ENCODE measurements at places on chromosomes 5 and 9.

DNA sequence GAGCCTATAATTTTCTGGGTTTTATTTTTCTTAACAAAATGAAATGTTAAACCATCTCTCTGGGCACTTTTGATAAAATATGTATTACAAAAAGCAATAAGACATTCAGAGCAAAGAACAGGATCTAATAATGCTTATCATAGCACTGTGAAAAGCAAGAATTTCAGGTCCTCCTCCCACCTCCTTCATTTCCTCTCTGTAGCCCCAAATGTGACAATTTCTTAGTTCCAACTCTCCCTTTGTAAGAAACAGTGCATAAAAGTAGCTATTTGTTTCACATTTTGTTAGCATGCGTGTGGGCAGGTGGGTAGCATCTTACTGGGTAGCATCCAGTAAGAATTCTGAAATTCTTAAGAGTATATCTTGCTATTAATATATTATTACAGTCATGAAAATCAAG lies 130.9 kb upstream of the RASA1 start:
- no peak for DNase-seq

DNA sequence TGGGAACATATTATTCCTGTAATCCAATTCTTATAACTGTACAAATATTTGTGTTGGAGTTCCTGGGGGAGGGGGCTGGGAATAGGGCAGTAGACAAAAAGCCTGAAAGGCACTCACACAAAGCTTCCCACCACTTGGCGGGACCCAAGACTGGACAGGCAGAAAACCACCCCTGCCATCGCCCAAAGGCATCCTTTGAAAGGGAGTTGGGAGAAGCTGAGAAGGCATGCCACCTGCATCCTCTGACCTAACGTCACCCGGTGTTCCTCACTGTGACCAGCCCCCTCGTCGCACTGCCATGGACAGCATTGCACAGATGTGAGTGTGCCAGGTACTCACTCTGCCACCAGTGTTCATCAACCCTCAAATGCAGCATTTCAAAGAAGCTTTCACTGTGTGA lies 80.6 kb upstream of the SMIM23 start:
- DNase-seq = no peak

GRCh38 chr5:168786147-168786546 lies 207.0 kb upstream of the PANK3 start:
- DNase-seq = no peak

GRCh38 chr9:77661566-77662085 lies 13.5 kb upstream of the GNA14 start:
- DNase-seq = no peak

- DNase-seq = no peak
These were observed 328.3 kb downstream of the TMEM167A start for GRCh38 chr5:82748688-82749460.

DNA sequence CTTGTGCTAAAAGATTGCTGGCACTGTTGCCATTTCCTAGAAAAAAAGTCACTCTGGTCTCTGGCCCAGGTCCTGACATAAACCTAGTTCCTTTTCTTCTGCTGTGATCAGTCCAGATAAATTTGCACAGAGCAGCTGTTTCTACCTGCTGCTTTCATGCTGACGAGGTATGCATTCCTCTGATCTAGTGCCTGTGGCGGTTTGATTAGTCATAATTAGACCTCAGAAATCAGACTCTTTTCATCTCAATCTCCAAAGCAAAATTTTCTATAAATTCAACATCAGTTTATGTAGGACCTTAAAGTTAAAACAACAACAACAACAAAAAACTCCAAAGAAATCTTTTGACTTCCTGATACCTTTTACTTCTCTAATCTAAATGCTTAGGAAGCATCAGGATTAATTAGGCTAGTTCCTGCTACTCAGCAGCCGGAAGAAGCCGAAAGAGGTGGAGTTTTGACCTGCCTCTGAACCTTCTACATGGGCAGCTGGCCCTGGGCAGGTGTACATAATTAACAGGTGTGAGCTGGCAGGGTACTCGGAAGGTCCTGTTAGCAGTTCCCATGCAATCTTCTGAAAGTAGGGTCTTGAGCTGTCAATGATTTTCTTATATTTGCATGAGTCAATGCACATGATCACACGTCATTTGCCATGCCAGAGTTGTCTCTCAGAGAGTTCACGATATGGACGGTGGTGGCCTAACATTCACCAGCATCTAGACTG lies 83.3 kb upstream of the CCDC112 start:
- DNase-seq = no peak

DNA sequence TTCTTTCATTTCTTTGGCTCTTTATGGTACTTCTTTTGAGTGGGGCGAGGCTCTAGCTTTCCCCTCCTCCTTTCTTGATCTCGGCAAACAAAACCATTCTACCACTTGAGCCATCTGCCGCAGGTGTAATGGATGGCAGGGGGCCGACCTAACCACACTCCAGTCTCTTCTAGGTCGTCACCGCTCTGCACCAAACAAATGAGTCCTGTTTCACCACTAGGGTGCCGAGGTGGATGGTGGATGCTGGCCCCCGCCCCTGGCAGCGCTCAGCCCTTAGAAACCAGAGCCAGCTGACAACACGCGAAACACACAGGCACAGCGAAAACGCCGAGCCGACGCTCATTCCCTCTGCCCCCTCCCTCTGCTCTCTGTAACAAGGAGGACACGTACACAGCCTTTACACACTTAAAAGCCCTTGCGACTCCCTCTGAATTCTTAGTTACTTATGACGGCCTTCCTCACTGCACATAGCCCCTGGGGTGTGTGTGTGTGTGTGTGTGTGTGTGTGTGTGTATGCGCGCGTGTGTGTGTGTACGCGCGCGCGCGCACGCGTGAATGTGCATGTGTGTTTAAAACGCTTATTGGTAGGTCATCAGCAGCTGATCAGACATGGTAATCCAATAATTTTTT lies 199.4 kb downstream of the MEF2C start:
- DNase-seq = peak; percentile 79

DNA sequence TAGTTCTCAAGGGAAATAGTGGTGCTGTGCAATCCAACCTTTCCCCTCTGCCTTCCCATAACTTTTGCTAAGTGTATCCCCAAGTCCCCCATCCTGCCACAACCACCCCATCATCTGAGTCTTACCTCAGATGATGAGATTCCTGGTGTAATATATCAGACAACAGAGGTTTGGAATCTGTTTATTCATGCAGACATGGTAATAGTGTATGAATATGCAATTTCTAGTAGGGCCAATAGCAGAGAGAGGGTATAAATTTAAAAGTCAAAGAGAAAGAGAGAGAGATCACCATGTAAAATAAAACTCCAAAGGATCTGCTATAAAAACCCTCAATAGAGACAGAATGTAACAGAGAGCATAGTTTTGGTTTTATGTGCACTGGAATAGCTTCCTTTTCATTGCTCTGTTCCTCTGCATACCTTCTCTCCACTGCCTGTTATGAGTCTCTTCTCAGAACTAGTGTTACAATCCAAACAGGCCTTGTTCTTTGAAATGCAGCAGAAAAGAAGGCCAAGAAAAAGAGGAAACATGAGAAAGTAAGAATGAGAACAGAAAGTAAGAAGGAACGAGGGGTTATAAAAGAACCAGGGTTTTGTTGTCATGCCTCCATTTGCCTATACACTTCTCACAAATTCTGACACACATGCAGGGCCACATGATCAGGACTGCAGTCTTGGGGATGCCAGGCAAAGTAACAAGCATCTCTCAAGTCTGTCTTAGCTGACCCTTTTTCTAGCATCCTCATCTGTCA lies 278.0 kb downstream of the CETN3 start:
- no peak for DNase-seq

DNA sequence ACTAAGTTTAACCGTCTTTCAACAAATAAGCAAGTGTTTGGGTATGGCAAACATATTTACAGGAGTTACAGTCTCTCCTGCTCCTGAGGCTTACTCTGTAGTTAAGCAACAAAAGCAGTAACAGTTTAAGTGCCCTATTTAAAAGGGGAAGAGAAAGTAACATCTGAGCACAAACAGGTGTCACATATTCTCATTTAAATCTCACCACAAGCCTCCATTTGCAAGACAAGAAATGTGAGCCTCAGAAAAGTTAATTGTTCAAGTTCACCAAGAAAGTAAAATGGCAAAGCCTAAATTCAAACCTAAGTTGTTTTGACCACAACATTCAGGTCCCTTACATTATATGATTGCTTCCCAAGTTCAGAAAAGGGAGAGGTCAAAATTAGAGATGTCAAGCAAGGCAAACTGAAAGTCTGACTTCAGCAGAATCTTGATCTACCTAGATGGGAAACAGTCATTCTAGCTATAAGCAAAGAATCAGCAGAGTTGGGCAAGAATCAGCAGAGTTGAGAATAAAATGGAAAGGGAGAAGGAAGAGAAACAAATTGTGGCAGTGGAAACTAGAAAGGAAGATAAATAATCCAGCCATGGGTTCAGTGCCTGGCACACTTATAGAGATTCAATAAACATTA lies 93.4 kb downstream of the STRBP start:
- DNase-seq = no peak

GRCh38 chr5:132100672-132101261 lies 27.2 kb downstream of the CSF2 start:
- no peak for DNase-seq

DNA sequence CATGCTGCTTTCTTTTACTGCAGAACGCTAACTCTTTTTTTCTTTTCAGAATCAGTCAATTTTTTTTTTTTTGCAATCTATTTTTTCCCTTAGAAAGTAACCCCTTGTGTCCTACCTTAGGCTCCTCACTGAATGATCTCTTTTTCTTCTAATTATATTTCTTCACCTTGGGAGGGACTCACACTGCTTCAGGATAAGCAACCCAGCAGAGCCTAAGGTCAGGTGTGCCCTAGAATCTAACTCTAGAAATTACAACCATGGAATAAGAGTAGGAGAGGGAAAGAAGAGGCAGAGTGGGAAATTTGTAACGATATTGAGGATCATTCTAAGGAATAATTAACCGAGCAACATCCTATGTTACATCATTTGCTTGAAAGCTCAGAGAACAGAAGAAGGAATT lies 564.0 kb upstream of the MEF2C start:
- no peak for DNase-seq

DNA sequence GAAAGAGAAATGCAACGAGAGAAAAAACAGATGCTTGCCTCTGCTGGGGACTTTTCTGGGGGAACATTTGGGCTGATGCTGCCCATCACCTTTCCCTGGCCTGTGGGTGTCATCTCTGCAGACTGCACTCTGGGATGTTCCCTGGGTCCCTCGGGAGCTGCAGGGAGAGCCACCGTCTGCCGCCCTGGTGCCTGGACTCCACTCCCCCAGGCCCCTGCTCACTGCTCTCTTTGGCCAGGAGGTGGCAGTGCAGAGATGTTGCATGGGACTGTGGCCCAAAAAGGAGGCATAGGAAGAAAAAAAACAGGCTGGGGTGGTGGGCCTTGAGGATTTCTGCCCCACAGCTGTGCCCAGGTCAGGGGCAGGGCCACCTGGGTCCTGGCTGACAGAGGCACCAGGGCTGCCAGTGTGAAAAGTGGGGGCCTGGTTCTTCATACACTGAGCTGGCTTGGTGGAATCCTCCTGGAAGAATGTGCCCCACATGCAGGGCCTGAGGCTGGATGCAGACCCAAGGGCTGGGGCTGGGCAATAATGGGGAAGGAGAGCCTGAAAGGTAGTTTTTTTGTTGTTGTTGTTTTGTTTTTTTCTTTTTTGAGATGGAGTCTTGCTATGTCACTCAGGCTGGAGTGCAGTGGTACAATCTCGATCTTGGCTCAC lies 353.6 kb downstream of the SLIT3 start:
- DNase-seq = peak; percentile 84

- no peak for DNase-seq
These were observed 59.1 kb upstream of the GOLPH3 start for GRCh38 chr5:32233220-32233695.

GRCh38 chr9:127780126-127780885 lies 1.8 kb upstream of the SH2D3C start:
- DNase-seq = no peak

GRCh38 chr5:72841756-72842535 lies 25.5 kb downstream of the TNPO1 start:
- no peak for DNase-seq

- DNase-seq = peak; percentile 12
These were observed 53.3 kb downstream of the AHRR start for GRCh38 chr5:374631-375335.

DNA sequence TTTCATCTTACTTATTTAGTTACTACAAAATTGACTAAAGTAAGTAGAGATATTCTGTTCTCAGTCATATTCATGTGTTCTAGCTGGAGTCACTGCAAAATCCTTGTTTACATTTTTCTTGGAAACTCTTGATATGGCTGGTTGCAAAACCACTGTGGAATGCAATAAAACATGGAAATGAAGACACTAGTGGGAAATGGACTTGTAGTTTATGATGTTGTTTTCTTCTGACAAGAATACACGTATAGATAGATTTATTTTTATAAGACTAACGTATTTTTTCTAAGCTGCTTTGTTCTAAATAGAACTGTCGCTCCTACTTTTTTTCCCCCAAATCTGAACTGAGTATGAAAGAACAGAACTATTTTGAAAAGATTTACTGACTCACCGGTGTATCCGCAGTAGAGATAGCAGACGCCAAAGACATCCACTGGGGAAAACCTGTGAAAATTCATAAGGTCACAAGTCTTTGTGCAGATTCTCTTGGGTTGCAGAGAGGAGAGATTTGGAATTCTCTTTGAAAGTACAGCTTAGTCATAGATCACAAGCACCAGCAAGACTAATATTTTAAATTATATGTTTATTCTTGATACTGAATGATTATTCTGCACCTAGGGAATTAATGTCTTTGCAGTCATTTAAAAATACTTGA lies 119.6 kb upstream of the TAF11L2 start:
- no peak for DNase-seq

DNA sequence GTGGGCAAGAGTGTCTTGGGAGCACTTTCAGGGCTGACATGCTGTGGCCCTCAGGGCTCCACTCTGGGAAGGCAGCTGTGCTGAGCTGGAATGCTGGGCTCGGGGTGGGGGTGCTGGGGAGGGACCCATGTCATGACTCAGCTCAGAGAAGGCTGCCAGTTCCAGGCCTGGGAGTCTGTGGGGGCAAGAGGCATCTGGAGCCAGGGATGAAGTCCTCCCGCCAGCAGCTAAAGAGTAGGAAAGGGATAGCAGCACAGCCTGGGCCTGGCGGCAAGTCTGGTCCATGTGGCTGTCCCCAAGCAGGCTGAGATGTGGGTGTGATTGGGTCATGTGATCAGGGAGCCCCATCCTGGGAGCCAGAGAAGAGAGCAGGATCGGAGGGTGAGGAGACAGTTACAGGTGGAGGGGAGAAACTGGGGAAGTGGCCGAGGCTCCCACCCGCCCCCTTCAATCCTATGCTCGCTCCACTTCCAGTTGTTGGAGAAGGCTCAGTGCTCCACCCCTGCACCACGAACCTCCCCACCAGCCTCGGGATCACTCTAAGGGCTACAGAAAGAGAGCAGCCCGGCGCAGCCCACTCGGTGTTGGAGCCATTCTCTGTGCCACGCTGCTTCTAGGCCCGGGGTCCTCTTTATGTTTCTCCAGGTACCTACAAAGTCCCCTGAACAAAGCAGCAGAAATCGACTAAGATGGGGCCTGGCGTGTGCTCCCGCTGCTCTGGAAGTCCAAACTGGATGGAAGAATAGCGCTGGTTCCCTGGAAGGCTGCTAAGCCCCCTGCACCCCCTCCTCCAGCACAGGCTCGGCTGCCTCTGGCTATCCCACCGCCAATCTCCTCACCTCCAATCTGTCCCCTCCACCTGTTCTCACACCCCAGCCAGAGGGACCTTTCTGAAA lies 12.0 kb downstream of the PDGFRB start:
- DNase-seq = no peak

Data from D341Med (cell line).